ENCODE measurements at places on chromosomes 3 and 15.
A peak's percentile ranks its signal among the peaks of the same experiment; 100 is the strongest.

DNA sequence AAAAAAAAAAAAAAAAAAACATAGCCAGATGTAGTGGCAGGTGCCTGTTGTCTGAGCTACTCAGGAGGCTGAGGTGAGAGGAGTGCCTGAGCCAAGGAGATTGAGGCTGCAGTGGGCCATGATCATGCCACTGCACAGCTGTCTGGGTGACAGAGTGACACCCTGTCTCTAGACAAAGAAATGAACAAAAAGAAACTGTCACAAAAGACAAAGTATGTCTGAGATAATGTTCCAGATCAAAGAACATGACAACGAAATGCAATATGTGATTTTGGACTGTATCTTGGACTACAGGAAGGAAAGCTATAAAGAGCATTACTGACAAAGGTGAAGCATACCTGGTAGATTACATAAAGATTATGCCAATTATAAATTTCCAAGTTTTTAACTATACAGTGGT lies 862.8 kb downstream of the ROBO2 start:
- DNase-seq, result no peak
- H3K4me3 ChIP-seq, result no peak overlapping the region
- H3K27me3 ChIP-seq, result no peaks in the 10 kb centered on the region
- H3K4me1 ChIP-seq, result no peaks in the 10 kb centered on the region
- no peak overlapping the region for H3K27ac ChIP-seq

DNA sequence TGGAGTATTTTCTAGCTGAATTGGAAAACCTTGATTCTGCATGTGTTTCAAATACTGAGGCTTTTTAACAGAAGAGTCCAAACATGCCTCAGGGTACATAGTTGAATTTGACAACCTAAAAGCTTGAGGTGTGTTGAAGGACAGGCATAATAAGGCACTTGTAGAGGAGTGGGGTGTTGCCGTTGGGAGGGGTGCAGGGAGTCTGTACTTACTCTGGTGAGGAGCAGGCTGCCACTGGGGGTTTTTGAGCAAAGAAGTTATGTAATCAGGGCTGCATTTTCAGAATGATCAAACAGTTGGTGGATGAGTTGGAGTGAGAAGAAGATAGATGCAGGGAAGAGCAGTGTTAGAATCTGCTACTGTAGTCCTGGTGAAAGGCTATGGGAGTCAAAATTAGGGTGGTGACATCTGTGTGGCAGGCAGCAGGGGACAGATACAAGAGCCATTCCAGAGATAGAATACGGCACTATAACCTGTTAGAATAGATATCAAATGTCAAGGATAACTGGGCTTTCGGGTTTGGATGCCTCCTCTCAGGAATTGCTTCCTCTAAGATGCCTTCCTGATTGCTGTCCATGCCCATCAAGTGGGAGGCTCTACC lies 161.6 kb downstream of the GHSR start:
- H3K27ac ChIP-seq, result no peak overlapping the region
- H3K36me3 ChIP-seq, result no peaks in the 10 kb centered on the region
- H3K4me3 ChIP-seq, result no peak overlapping the region
- H3K4me1 ChIP-seq, result no peaks in the 10 kb centered on the region

- peaks cover 8% of the 10 kb centered on the region for H3K4me1 ChIP-seq
- no peaks in the 10 kb centered on the region for H3K27me3 ChIP-seq
These were observed at the start of gene SCAP for GRCh38 chr3:47475570-47476329. Gene SCAP, minus strand, starts transcription at chr3:47475941. Its CDS starts 32,948 bp downstream, at chr3:47442993.

DNA sequence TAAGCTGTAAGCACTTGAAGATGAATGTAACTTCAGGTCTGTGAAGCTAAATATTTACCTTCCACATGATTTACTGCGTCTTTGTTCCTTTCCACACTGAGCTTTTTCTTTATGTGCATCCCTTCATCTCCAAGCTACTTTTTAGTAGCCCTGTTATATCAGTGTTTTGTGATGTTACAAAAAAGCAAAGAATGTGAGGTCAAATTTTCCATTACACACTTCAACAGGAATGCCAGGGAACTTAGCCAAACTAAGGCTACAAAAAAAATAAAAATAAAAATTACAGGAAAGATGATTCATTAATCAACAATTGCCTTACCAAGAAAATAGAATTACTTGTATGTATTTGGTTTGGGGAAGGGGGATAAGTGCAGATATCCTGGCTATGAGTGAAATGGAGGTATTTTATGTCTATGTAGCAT lies 73.0 kb downstream of the FILIP1L start:
- no peak for DNase-seq
- H3K4me1 ChIP-seq, result no peaks in the 10 kb centered on the region
- no peak overlapping the region for H3K4me3 ChIP-seq
- H3K27ac ChIP-seq, result peak overlapping the region; percentile 39
- H3K36me3 ChIP-seq, result no peaks in the 10 kb centered on the region
- no peaks in the 10 kb centered on the region for H3K27me3 ChIP-seq

DNA sequence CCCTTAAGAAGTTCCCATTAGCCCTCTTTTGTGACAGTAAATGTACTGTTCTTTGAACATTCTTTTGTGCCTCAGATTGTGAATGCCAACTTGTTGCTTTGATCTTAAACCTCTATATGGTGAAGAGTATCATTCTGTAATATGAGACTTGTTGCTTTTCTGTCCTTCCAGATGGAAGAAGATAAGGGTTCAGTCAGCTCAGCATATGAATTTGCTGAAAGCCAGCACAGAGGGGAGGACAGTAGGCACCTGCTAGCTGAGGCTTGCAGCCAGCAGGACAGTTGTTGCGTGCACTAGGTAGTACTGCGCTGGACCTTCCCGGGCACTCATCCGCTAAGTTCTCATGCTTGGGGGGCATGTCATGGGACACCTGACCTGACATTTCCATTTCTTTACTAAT lies 74.7 kb downstream of the DCUN1D1 start:
- peaks cover 13% of the 10 kb centered on the region for H3K36me3 ChIP-seq
- no peak overlapping the region for H3K4me3 ChIP-seq
- no peak for DNase-seq
- no peaks in the 10 kb centered on the region for H3K27me3 ChIP-seq

GRCh38 chr3:27385504-27385903 lies 16.3 kb upstream of the NEK10 start:
- H3K27me3 ChIP-seq, result no peaks in the 10 kb centered on the region
- H3K36me3 ChIP-seq, result peaks cover 11% of the 10 kb centered on the region
- no peak overlapping the region for H3K27ac ChIP-seq
- DNase-seq, result no peak
- no peak overlapping the region for H3K4me3 ChIP-seq

DNA sequence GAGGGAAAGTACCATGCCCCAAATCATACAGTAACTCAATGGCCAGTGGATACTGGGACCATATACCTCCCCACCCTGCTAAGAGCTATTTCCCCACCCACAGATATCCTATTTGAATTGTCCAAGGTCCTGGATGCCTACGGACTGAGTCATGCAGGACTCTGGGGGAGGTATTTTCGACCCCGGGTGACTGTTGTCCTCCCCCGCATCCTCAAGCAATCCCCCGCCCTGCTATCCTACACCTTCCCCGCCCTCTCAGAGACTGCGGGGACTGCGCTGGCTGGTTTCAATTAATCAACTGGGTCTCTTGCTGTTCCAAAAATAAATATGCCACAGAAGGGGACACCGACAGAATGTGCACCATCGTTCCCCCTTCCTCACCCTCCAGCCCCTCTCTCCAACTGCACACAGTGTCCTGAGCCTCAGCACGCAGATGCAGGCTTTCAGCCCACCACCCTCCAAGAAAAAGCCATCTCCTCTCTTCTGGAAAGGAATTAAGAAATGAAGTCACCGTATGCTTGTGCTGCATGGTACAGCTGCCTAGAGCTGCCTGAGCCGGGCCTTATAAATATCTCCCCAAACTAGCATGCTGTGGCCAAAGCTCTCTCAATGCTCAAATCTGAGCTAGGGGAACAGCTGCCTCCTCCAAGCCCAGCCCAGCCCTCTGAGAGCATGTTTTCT lies 8.1 kb downstream of the CAV3 start:
- no peaks in the 10 kb centered on the region for H3K27me3 ChIP-seq
- DNase-seq, result no peak
- H3K4me1 ChIP-seq, result no peaks in the 10 kb centered on the region
- H3K27ac ChIP-seq, result no peak overlapping the region
- H3K36me3 ChIP-seq, result no peaks in the 10 kb centered on the region
- no peak overlapping the region for H3K4me3 ChIP-seq

GRCh38 chr15:83930392-83931212 lies 276.7 kb downstream of the ADAMTSL3 start:
- no peaks in the 10 kb centered on the region for H3K36me3 ChIP-seq
- DNase-seq, result no peak
- no peaks in the 10 kb centered on the region for H3K27me3 ChIP-seq
- H3K27ac ChIP-seq, result no peak overlapping the region
- H3K4me3 ChIP-seq, result no peak overlapping the region
- H3K4me1 ChIP-seq, result no peaks in the 10 kb centered on the region

DNA sequence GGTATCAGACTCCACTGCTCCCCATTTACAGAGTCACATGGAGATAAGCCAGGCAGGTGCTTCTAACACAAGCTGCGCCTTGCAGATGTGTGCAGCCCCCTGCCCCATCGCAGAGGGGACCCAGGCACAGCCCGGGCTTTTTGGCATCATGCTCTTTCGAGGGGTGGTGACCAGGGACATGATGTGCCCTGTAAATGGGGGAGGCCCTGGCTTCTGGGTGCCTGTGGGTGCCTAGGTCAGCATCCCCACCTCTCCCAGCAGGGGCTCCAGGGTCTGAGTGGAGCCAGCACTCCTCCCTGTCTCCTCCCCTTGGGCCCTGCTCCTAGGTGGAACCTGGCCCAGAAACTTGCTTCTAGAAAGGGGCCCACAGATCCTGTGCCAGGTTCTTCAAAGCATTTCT lies 15.2 kb downstream of the TRPM1 start:
- H3K4me3 ChIP-seq, result no peak overlapping the region
- no peaks in the 10 kb centered on the region for H3K27me3 ChIP-seq
- no peak for DNase-seq
- no peak overlapping the region for H3K27ac ChIP-seq
- H3K36me3 ChIP-seq, result no peaks in the 10 kb centered on the region
- H3K4me1 ChIP-seq, result peaks cover 26% of the 10 kb centered on the region

GRCh38 chr3:153944084-153944483 lies 177.1 kb upstream of the ARHGEF26 start:
- no peak for DNase-seq
- H3K27me3 ChIP-seq, result no peaks in the 10 kb centered on the region
- no peak overlapping the region for H3K4me3 ChIP-seq
- no peaks in the 10 kb centered on the region for H3K36me3 ChIP-seq
- no peaks in the 10 kb centered on the region for H3K4me1 ChIP-seq

DNA sequence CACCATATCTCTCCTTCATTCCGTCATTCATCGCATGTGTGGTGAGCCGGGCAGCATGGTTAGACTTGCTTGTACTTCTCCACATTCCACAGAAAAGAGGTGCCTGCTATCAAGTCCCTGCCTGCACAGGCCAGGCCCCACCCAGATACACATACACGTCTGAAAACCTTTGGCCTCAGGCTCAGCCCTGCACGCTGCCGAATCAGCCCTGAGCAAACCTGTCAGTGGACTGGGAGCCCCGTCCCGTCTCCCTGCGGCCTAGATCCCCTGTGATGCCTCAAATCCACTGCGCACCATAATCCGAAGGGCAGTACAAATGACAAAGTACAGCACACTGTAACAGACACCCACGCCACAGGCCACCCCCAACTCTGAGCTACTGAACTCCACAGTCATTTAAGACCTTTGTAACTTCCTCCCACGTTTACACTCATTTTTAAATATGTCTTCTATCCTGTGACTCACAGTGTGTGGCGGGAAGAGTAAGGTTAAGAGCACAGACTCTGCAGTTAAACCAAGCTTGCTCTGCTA lies 67.1 kb downstream of the MB21D2 start:
- no peak for DNase-seq
- H3K27ac ChIP-seq, result no peak overlapping the region
- H3K36me3 ChIP-seq, result no peaks in the 10 kb centered on the region
- H3K4me3 ChIP-seq, result no peak overlapping the region
- no peaks in the 10 kb centered on the region for H3K27me3 ChIP-seq
- H3K4me1 ChIP-seq, result no peaks in the 10 kb centered on the region

DNA sequence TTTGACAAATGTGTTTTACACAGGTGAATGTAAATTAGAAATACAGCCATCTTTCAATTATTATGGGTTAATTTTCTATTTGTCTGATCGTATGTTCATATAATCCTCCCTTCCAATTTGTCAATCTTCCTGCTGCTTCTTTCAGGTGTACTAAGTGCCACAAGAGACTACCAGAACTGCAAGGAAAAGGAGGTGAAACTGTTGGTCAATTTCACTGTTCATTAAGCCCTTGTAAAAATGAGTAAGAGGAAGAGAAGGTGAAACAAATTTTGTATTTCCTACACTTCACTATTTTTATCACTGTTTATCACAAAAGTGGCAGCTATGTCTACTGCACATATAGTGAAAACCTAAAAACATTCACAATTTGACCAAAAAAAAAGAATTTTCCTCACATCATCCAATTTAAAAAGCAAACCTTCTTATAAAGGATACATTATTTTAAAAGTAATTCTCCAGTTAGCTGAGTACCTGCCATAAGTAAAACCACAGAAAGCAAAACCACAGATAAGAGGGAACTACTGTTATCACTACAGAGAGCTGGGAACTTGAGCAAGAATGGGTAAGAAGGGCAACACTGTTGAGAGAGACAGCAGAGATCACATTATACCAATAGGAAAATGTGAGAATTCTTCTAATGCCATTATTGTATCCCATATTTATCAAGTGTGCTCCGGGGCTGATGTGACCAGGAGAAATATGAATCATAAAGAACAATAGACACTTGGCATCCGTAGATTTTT lies 163.0 kb downstream of the TBC1D5 start:
- peak; percentile 17 for DNase-seq
- peaks cover 3% of the 10 kb centered on the region for H3K4me1 ChIP-seq
- H3K27me3 ChIP-seq, result no peaks in the 10 kb centered on the region
- no peak overlapping the region for H3K27ac ChIP-seq
- no peaks in the 10 kb centered on the region for H3K36me3 ChIP-seq
- H3K4me3 ChIP-seq, result no peak overlapping the region

DNA sequence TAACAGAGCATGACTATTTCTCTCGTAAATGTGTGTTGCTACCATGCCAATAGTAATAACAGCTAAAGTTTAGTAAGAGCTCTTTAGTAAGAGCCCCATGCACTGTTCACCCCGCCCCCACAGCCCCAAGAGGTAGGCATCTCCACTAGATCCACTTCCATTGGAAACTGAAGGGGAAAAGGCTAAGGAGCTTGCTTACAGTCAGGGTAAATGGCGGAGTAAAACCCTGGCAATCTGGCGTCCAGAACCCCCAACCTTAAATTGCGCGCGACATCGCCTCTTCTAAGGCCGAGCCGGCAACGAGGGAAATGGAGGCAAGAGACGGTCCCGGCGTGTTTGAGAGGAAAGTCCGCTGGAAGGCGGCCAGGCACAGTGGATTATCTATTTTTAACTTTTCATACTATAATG lies 654 bp upstream of the C3orf38 start:
- peak overlapping the region; percentile 97 for H3K27ac ChIP-seq
- H3K27me3 ChIP-seq, result no peaks in the 10 kb centered on the region
- DNase-seq, result no peak

- no peaks in the 10 kb centered on the region for H3K36me3 ChIP-seq
- no peak overlapping the region for H3K27ac ChIP-seq
- no peak for DNase-seq
- no peaks in the 10 kb centered on the region for H3K27me3 ChIP-seq
These were observed 157.2 kb downstream of the LRRC28 start for GRCh38 chr15:99408236-99409096.

DNA sequence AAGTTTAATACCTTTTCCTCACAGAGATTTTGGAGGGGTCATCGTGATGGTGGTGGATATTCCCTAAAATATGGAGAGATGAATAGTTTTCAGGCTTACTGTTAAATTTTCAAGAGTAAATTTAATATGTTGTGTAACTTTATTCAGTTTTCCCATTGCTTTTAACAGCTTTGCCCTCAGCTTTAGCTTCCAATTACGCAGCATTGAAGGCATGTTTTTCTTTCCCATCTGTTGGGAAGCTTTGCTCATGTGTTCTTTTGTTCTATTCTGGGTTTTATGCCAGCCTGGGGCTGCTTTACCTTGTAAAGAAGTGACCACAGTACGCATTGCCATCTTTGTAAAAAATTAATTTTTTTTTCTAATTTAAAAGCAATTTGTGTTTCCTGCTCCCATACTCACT lies 151.5 kb downstream of the B3GALNT1 start:
- no peaks in the 10 kb centered on the region for H3K27me3 ChIP-seq
- H3K27ac ChIP-seq, result no peak overlapping the region
- no peak overlapping the region for H3K4me3 ChIP-seq
- no peaks in the 10 kb centered on the region for H3K36me3 ChIP-seq

Data from thymus (tissue), 14 donors.